ENCODE measurements at places on chromosomes 1 and 21.
A peak's percentile ranks its signal among the peaks of the same experiment; 100 is the strongest.

DNA sequence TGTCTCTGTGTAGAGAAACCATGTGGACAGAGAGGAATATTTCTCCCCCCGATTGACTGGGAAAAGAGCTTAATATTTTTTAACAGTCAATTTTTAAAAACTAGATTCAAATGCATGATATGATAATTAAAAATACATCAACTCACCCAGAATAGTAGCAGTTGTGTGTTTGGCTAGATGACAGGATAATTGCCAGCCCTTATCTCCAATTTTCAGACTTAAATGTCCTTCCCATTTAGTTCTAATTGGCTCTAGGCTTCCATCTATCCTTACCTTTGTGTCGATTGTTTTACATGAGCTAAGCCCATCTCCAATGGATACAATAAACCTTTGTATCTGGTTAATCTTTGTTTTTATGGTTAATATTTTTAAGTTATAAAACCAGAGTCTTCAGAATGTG is 23.9 kb upstream of the KIAA0040 start:
- DNase-seq, result no peak

DNA sequence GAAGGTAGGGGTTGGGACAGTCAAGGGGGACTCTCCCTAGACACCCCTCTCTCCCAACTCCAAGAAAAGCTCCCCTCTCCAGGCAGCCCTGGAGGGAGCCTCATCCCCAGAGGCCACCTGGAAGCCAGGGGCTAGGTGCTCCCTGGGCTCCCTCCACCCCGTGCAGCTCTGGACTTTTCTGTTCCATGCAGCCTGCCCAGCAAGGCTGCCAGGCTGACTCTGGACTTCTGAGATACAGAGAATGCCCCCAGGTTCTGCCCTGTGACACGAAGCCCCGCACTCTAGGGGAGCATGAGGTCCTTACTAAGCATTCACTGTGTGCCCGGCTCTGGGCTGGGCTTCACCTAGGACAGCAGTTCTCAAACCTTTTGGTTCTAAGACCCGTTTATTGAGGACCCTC is 10.2 kb downstream of the SYT2 start:
- DNase-seq, result no peak

GRCh38 chr21:45393021-45393420 is 11.9 kb upstream of the COL18A1 start:
- DNase-seq, result peak; percentile 6

GRCh38 chr1:97909266-97909665 is 11.6 kb downstream of the DPYD start:
- DNase-seq, result no peak

DNA sequence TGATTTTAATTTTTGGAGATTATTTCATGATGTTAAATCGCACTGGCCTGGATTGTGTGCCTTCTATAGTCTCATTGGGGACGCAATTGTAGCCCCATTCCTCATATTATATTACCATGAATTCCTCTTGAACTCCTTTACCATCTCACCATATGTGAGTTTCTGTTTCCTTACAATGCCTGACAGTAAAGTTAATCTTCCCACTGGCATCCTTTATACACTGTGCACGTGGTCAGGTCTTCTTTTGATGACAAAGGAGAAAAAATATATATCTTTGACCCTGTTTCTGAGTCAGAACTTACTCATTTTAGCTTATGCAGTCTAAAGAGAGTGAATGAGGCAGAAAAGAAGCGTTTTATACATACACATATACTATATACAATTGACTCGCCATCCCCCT is 774 bp upstream of the ABL2 start:
- no peak for DNase-seq

DNA sequence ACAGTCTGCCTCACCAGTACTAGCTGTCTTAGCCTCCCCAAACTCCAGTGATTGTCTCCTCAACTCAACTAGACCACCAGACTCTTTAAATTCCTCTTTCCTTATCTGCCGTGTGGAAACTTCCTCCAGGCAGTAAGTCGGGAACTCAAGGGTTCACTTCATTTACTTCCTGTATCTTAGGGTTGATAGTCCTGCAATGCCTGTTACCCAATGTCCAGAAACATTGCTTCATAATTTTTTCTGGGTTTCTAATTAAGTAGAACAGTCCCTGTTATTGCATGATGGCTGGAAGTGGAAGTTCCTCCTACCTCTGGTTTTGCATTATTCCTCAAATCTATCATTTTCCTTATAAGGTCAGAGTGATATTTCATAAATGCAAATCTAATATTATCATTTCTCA is 60.8 kb upstream of the RNF11 start:
- DNase-seq, result no peak

DNA sequence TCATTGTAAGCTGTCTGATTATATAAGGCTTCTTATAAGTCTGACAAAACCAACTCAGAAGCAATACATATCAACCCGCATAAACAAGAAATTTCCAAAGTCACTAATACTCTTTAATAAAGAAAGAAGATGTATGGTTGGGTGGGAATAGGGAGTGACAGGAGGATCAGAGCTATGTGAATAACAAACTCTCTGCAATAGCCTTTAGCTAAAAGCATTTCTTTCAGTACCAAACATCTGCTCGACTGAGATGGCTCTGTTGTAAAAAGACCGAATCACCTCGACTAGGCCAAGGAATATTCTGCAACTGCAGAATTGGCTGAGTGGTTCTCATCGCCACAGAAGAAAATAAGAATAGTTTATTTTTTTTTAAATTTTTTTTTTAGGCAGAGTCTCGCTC is 39.3 kb upstream of the MUTYH start:
- no peak for DNase-seq

DNA sequence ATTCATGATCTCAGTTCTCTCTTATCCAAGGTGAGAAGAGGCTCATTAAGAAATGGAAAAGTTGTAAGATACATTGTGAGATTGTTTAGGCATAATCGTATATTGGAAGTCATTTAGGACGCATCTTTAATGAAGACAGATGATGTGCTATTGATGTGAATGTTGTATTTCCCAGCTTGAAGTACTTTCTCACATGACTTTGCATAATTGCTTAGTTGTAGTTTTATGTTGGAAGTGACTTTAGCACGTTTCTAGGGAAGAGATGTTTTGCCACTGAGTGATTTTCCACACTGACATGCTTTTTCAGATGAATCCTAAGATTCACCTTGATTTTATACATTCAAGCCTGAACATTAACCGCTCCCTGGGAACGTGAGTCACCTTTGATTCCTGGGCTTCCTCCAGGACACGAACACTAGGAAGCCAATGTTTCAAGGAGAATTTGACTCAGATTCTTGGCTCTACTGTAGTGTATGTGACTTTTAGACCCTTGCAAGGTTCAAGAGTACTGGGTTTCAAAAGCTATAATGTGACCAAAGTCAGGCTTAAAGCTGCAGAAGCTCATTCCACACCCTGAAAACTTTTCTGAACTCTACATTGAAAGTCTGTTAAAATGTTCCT is 27.9 kb downstream of the ANGEL2 start:
- no peak for DNase-seq

DNA sequence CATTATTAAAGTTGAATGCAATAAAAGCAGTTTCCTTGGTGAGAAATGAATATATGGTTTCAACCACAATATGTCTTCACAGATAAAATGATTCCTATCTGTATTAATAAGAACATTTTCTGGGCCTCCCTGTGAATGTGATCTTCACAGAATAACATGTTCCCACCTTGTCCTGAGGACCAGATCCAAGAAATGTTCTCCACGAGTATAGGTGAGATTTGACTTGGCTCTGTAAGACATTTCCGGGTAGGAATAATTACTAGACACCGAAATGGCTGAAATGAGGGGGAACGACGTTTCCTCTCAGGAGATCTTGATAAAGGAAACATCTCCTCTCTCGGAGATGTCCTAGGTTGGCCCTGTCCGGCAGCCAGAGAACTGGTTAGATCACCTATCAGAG is 61.4 kb downstream of the CLIC6 start:
- DNase-seq, result no peak

GRCh38 chr1:210250665-210250997 is 18.0 kb downstream of the SERTAD4 start:
- no peak for DNase-seq

GRCh38 chr1:183463566-183463965 is 8.7 kb upstream of the SMG7 start:
- DNase-seq, result no peak

GRCh38 chr1:46630719-46631118 is 14.1 kb upstream of the MOB3C start:
- DNase-seq, result no peak

DNA sequence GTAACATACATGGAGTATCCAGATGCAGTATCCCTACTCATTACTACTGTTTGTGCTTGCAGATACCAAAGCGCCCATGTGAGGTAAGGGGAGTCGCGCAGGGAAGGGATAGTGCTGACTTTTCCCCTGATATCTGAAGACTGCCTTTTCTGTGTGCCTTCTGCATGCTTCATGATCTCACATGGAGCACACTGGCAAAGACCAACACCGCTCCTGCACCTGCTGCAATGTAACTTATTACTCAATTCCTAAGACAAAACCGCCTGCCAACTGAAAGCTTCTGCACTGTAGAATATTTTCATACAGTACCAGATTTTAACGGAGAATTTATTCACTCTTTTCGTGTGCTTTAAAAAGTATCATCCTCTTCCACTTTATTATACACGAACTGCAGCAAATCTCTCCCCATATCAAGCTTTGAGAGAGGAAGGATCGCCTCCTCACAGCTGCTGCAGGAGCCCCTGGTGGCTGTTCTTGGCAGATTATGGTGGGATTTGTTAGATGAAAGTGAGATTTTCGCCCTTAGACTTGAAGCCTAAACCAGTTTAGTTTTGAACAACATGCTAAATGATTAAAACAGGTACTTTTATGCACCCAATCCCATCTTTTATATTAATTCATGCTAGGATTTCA is 99.1 kb downstream of the PTPN14 start:
- no peak for DNase-seq

DNA sequence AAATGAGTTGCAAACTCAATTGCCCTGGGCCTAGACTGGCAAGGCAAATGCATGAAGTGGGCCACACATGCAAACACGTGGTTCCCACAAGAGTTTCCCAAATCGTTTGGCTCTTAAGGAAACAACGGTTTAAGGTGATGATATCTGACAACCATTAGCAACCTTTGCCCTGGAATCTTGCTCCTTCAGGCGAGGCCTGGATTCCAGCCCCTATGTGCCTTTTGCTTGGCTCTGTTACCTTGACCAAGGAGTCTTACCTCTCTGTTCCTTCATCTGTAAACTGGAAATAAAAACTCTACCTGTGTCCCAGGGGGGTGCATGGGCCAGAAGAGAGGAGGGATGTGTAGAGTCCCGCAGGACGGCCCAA is 72.1 kb upstream of the CASZ1 start:
- DNase-seq, result no peak

- no peak for DNase-seq
Measured at GRCh38 chr1:170048515-170048914, 26.0 kb downstream of the KIFAP3 start.

- no peak for DNase-seq
Measured at GRCh38 chr1:60068393-60069045, 5.1 kb downstream of the C1orf87 start.

GRCh38 chr1:7249516-7249915 is 464.3 kb downstream of the CAMTA1 start:
- DNase-seq, result no peak

DNA sequence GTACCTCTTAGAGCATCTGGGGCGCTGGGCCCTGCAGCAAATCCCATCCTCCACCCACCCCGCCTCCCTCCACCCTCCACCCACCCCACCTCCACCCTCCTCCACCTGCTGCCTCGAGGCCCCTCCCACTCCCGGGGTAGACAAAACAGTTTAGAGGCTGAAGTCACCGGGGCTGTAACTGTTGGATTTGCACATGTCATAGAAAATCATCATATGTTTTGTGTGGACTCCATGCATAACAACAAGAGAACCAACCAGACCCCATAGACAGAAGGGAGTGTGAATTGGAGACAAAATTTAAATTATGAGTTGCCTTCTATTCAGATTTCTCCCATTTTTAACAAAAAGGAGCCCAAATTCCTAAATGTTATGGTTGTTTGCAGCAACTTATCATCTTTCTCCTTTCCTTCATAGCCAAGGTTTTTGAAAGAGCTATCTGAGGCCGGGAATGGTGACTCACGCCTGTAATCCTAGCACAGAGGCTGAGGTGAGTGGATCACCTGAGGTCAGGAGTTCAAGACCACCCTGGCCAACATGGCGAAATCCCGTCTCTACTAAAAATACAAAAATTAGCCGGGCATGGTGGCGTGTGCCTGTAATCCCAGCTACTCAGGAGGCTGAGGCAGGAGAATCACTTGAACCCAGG is 28.2 kb upstream of the LGALS8 start:
- DNase-seq, result no peak

DNA sequence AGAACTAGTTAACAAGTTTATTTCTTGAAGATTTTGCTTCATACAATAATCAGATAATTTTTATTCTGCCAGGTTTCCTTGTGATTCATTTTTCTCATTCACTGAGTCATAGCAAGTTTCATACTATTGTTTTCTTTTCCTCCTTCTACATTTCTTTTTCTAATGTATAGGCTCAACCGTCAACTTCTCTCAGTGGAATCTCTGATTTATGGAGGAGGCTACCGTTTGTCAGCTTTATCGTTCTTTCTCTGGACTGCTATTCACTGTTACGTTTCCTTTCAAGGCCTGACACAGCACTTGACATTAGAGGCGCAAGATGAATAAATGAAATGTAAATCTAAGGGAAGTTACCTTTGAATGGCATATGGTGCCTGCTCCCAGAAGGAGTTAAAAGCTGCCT is 284.3 kb upstream of the NR5A2 start:
- no peak for DNase-seq

GRCh38 chr21:34545079-34545884 is 33.3 kb upstream of the KCNE1 start:
- no peak for DNase-seq

DNA sequence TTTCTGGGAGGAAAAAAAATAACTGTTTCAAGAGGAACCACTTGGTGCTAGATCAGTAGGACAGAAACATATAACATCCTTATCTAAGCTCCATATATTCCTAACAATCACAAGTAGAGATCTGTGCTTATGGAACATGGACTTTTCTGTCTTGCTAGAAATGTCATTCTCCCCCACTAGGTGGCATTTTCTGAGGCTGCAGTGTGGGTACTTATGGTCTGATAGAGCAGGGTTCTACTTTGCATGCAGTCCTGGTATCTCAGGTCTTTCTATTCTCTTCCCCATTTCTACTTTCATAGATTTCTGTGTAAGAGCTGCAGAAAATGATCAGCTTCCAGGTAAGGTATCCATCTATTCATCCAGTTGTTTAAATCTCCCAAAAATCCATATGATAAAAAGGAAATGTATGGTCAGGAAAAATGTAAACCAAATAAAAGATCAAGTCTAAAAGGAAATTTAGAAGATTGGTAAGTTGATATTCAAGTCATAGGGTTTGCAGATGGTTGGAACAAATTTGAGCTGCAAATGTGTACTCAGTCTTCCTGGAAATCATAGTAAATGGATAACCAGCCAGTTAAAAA is 1.5 kb downstream of the ZNF684 start:
- DNase-seq, result no peak

GRCh38 chr1:227766015-227766634 is 30.9 kb downstream of the SNAP47 start:
- peak; percentile 34 for DNase-seq

Measured in activated naive CD4-positive, alpha-beta T cell treated with anti-CD3 and anti-CD28 coated beads, Interleukin-2, amount 50 U/mL, for 16 hours (primary cell).